Activated CD4-positive, alpha-beta T cell treated with anti-CD3 and anti-CD28 coated beads, Interleukin-2, amount 10 ng/mL, durations not matched to agents 7 days and 5 days (primary cell): ENCODE measurements at places on chromosomes 2 and 18.

DNA sequence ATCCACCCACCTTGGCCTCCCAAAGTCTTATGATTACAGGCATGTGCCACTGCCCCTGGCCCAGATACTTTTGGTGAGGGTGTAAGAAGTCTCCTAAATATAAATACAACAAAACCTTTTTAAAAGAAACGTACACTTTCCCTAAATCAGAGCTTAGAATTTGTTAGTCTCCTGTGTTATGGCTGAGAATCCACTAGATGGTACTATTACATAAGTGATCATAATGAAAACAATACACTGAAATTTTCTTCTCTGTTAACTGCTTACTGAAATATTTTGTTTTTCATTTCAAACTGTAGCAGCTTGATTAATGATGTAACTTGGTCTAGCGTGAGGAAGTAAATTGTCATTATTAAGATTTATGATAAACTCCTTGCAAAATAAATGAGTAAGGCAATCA lies 74.8 kb upstream of the FAM98A start:
- DNase-seq: no peak

DNA sequence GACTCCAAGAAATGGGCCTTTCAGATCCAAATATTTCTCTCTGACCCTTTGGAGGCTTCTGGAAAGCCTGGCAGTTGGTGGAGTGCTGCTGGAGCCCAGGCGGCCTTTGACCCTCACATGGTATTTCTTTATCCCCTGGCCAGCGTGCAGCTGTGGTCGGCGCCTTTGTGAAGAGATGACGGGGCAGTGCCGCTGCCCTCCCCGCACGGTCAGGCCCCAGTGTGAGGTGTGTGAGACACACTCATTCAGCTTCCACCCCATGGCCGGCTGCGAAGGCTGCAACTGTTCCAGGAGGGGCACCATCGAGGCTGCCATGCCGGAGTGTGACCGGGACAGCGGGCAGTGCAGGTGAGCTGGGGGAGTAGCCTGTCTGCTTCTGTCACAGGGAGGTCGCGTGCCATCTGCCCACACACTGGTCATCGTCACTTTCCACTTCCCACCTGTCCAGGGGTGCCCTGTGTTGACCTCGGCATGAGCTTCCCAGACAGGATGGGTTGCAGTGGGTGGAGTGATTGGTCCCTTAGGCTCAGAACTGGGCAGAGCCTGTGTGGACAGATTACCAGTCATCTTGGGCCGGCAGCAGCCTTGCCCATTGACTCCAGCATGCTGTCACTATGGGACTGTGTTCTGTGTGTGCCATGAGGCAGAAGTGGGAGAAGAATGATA lies 158.2 kb downstream of the LAMA3 start:
- no peak for DNase-seq

- DNase-seq: no peak
These were observed 80.5 kb downstream of the VRK2 start for GRCh38 chr2:58127111-58127510.

DNA sequence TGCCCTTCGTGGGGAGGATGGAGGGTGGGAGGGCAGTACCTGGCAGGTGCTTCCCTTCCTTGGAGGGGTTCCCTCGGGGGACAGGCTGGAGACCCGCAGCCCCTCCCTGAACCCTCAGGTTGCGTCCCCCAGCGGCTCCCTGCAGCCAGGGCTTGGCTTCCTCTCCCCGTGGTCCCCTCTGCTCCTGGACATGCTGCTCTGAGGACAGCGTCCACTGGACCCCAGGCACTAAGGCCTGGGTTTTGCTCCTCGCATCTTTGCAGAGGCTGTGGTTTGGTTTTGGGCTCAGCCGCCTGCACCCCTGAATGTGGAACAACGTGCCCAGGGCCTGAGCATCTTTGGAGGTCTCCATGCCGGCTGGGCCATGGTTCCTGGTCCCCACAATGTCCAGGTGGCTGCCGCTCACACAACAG lies 133.5 kb downstream of the PTGR3 start:
- no peak for DNase-seq

GRCh38 chr2:216214768-216215167 lies 105.6 kb downstream of the XRCC5 start:
- DNase-seq: peak; percentile 2

DNA sequence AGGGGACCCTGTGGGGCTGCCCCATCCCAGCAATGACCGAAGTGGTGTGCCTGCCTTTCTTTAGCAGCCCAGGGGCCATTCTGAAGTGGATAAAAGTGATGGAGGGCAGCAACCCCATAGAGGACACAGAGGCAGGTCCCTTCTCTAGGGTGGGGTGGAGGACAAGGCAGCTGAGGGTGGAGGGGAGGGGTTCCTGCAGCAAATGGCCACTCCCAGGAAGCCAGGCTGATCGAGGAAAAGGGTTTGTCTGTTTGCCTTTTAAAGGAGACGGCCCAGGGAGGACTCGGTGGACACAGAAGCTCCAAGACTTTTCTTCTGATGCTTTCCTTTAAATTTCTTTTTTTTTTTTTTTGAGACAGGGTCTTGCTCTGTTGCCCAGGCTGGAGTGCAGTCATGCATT lies 272.8 kb downstream of the TWIST2 start:
- no peak for DNase-seq

DNA sequence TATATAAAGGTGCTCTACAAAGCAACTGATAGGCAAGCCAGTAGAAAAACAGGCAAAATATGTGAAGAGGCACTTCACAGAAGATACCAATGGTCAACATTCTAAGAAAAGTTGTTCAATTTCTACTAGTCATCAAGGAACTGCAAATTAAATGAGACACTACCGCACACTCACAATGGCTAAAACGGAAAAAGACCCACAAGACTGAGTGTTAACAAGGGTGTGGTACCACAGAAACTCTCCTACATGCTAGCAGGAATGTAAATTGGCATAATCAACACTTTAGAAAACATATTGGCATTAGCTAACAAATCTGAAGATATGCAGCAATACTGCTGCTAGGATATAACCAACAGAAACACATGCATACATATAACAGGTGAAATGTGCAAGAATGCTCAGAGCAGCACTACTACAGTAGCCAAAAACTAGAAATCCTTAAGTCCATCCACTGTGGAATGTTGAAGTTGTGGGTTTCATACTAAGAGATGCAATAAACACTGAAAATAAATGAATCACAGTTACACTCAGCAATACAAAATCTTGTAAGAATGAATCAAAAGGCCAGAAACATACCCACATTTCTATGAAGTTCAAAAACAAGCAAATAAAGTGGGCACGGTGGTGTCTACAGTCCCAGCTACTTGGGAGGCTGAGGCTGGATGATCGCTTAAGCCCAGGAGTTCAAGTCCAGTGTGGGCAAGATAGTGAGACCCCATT lies 9.2 kb downstream of the RNU4ATAC start:
- no peak for DNase-seq

- no peak for DNase-seq
These were observed 20.8 kb downstream of the ANO7 start for GRCh38 chr2:241209271-241209670.

DNA sequence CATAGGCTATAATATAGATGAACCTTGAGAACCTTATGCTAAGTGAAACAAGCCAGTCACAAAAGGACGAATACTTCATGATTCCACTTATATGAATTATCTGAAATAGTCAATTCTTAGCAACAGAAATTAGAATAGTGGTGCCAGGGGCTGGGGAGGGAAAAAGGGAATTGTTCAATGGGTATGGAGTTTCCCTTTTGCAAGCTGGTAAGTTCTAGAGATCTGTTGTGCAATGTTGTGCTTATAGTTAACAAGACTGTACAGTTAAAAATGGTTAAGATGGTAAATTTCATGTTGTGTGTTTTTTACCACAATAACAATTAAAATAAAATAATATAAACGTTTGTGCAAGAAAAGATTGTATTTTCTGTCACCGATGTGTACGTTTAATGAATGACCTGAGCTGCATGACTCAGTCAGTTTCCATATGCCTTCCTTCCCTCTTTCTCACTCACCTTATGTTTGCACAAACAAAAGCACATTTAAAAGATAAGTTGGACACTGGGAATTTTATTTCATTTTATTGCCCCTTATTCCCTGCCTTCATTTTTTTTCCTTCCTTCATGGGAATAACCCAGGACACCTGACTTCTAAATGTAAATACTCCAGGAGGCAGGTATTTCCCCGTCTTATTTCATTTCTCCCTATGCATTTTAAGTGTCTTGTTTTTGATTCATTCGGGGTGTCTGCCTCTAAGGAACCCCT lies 143.7 kb upstream of the TTC39C start:
- DNase-seq: no peak

GRCh38 chr2:218805627-218806026 lies 23.7 kb downstream of the CYP27A1 start:
- DNase-seq: no peak

DNA sequence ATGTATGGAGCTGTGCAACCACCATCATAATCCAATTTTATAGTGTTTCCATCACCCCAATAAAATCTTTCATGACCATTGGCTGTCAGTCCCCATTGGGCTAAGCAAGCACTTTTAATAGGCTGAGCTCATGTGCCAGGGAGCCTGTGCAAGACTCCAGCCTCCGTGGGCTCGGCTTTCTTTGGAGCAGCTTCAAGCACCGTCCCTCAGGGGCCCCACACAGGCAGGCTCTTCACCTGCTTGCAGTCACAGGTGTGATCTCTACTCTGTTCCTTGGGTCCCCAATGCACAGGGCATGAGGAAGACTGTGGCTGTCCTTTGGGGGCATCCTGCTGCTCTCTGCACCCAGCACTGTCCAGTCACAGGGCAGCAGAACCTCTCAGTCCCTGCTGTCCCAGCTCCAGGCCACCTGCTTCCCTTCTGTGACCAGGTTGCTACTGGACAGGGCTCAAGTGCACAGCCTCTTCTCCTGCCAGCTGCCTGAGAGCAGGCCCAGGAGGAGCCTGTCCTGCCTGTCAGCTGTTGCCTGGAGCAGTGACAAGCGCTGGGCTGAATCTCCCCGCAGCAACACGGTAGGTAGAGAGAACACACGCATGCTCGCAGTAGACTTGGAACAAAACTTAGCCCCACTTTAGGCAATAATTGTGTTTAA lies 40.7 kb upstream of the TMEM131 start:
- DNase-seq: no peak

GRCh38 chr2:150846691-150847090 lies 359.2 kb upstream of the RND3 start:
- no peak for DNase-seq

GRCh38 chr2:4618630-4619228 lies 915.4 kb downstream of the DCDC2C start:
- no peak for DNase-seq

GRCh38 chr2:183803596-183803995 lies 679.4 kb downstream of the NUP35 start:
- DNase-seq: no peak

GRCh38 chr2:180621941-180622918 lies 358.2 kb upstream of the UBE2E3 start:
- DNase-seq: no peak

DNA sequence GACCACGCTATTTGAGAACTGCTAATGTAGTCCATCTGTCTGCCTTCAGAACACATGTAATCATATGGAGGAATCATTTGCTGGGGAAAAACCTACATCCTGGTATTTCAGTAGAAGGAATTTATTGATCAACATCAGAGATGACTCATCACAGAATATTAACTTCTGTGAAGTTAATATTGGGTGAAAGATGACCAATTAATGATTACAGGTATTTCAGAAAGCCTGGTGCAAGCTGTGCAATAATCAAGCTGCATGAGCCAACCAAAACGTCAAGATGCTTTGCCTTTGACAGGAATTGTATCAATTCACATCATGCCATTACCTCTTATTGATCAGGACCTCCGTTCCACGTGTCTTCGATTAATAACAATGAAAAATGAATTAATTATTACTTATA lies 9.4 kb upstream of the SPATS2L start:
- no peak for DNase-seq

DNA sequence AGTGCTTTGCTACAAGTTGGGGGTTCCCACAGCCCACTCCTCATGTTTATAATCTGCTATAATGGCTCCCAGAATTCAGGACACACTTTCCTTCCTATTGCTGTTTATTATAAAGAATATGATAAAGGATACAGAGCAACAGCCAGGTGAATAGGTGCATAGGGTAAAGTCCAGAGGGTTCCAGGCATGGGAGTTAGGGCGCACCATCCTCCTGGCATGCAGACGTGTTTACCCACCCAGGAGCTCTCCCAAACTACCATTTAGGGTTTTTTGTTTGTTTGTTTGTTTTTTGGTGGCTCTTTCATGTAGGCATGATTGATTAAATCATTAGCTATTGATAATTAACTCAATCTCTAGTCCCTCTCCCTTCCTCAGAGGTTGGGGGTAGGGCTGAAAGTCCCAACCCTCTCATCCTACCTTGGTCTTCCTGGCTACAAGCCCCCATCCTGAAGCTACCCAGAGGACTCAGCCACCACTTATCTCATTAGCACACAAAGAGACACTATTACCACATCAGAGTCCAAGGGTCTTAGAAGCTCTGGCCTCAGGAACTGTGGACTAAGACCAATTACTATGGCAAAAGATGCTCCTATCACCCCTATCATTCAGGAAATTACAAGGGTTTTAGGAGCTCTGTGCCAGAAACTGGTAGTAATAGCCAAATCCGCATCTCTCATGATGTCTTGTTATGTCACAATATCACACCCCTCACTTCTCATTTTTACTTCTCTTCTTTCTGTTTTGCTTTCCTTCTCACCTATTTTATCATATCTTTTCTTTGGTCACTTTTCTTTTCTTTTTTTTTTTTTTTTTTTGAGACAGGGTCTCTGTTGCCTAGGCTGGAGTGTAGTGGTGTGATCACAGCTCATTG lies 154.9 kb upstream of the TTC39C start:
- no peak for DNase-seq

- no peak for DNase-seq
These were observed 4.6 kb upstream of the PDK1 start for GRCh38 chr2:172551271-172551670.
